ENCODE measurements at places on chromosomes 3 and 15.

GRCh38 chr3:55549177-55549576, 62.1 kb upstream of the WNT5A start:
- DNase-seq = no peak

DNA sequence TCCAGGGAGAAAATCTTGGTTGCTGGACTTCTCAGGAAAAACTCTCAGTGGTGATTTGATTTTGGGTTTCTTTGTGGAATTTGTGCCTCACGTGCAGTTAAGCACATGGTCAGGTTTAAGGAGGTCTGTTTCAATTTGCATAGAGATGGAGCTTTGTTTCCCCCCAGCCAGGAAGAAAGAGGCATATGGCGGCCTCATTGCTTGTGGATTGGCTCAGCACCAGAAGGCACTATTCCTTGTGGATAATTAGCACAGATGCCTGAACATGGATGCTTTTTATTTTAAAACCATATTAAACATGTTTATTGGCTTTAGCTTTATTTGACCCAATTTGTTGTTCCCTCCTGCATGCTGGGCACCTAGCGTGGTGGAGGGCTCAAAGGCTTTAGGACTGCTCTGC, 125.1 kb upstream of the RGMA start:
- no peak for DNase-seq

- no peak for DNase-seq
These were observed 14.2 kb upstream of the IQSEC1 start for GRCh38 chr3:13087320-13087990.

DNA sequence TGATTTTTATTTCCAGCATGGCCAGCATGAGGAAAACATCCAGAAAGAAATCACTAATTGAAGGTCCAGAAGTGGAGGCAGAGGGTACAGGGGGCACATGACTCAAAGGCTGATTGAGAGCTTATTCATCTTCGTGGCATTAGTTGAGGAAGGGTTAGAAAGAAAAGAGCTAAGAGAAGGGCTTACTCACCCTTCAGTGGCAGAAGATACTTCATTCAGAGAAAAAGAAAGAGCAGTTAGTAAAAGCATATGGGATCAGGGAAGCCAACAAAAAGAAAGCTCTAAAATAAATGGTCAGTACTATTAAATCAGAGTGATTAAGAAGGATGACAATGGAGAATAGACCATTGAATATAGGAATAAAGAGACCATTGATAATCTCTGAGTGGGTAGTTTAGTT, 25.2 kb downstream of the GAP43 start:
- no peak for DNase-seq

- DNase-seq = no peak
These were observed 349.9 kb downstream of the NLGN1 start for GRCh38 chr3:173747427-173747826.

GRCh38 chr15:32838820-32839219, 121.0 kb downstream of the GREM1 start:
- DNase-seq = no peak

DNA sequence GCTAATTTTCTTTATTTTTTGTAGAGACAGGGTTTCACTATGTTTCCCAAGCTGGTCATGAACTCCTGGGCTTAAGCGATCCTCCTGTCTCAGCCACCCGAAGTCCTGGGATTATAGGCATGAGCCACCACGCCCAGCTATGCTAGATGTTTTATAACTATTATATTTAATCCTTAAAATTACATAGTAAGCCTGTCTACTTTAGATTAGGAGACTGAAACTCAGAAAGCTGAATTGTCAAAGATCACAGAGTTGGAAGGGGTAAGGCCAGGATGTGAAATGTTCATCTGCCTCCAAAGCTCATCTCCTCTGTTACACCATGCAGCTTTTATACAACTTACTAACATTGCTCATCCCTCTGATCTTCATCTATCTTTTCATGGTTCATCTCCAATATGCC, 89.8 kb downstream of the MAP2K5 start:
- DNase-seq = no peak

- DNase-seq = no peak
These were observed 260.6 kb upstream of the NECTIN3 start for GRCh38 chr3:110811050-110811449.

GRCh38 chr15:63188247-63188925, 1.0 kb upstream of the RAB8B start:
- no peak for DNase-seq

DNA sequence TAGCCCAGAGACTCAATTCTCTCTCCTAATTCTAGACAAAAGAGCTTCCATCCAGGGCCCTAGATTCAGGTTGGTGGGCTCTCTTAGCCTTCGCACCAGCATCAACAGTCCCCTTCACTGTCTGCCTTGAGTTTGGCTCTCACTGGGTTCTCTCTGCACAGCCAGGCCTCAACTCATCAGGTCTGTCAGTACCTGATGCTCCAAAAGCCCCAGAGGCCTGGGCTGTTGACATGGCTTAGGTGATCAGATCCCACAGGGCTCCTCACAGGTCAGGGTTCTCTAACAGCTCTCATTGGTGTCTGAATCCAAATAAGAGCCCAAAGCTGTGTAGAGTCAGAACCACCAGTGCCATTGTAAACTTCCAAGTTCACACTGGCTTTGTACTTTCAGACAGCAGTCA, 206.6 kb upstream of the PPP2R3A start:
- DNase-seq = no peak

- no peak for DNase-seq
These were observed 4.8 kb downstream of the IGSF10 start for GRCh38 chr3:151456065-151456464.

- DNase-seq = no peak
These were observed 26.3 kb downstream of the PXYLP1 start for GRCh38 chr3:141257961-141258360.

- no peak for DNase-seq
These were observed 856 bp downstream of the ZBTB38 start for GRCh38 chr3:141368925-141369794.

DNA sequence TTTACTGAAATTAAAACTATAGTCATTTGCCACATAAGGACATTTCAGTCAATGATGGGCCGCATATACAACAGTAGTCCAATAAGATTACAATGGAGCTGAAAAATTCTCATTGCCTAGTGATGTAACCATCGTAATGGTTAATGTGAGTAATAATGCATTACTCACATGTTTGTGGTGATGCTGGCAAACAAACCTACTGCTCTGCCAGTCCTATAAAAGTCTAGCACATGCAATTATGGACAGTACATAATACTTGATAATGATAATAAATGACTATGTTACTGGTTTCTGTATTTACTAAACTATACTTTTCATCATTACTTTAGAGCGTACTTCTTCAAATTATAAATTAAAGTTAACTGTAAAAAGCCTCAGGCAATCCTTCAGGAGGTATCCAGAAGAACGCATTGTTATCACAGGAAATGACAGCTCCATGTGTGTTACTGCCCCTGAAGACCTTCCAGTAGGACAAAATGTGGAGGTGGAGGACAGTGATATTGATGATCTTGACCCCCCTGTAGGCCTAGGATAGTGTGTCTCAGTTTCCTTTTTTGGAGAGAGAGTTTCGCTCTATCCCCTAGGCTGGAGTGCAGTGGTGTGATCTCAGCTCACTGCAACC, 102.7 kb downstream of the ATP1B3 start:
- no peak for DNase-seq
